ENCODE measurements at places on chromosomes 16 and 17.

- no peak for DNase-seq
Observed at GRCh38 chr17:39014795-39015545, 47.8 kb upstream of the FBXO47 start.

GRCh38 chr16:30087181-30087898 lies 4.4 kb downstream of the TBX6 start:
- no peak for DNase-seq

- DNase-seq = no peak
Observed at GRCh38 chr16:35311475-35311874, 1852.1 kb downstream of the TP53TG3F start.

- DNase-seq = peak; percentile 90
Observed at GRCh38 chr17:27892866-27893769, at the start of gene LYRM9. Gene LYRM9 (minus strand): TSS chr17:27893365. CDS start chr17:27882694, 10,671 bp downstream.

GRCh38 chr16:82583422-82583821 lies 43.3 kb upstream of the CDH13 start:
- DNase-seq = no peak

GRCh38 chr16:50185005-50185505 lies 31.9 kb downstream of the TENT4B start:
- DNase-seq = no peak

DNA sequence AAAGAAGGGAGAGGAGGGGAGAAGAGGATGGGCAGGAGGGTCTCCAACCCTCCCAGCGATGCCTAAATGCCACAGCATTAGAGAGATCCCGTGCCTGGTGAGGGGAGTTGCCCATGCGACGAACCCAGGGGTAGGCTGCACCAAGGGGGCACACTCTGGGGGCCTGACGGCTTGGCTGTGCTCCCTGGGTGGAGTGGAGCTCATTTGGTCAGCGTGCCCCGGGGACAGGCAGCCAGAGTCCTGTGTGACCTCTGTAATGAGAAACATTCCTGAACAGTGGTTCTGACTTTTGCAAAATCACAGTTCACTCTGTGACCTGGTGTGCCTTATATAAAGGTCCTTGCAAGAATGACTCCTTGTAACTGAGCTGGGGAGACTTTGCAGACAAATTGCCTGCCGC lies 205.0 kb upstream of the N4BP1 start:
- DNase-seq = no peak

DNA sequence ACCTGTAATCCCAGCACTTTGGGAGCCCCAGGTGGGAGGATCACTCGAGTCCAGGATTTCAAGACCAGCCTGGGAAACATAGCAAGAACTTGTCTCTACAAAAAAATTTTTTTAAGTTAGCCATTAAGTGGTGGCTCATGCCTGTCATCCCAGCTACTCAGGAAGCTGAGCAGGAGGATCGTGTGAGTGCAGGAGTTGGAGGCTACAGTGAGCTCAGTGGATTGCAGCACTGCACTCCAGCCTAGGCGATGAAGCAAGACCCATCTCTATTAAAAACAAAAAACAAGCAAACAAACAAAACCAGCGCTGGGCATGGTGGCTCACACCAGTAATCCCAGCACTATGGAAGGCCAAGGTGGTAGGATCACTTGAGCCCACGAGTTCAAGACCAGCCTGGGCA lies 38.0 kb downstream of the HEATR3 start:
- DNase-seq = no peak

- no peak for DNase-seq
Observed at GRCh38 chr16:11140466-11140865, 115.5 kb downstream of the SOCS1 start.

All from activated CD8-positive, alpha-beta memory T cell treated with anti-CD3 and anti-CD28 coated beads for 48 hours (primary cell).